ENCODE measurements at places on chromosomes 16 and 17.

DNA sequence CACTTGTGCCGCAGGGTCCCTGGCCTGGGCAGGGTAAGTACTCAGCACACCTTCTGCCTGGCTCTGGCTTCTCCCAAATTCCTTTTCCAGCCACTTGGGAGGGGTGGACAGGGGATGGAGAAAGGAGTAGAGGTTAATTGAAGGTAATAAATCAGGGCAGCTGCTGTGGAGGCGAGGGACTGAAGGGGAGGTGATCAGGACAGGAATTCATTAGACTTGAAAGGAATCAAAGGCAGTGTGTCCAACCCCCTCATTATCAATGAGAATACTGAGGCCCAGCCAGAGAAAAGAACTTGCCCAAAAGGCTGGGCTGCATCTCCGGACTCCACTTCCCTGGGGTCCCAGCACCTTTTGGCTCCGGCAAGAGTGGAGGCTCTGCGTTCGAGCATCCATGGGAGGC is 2.4 kb downstream of the SOST start:
- DNase-seq: no peak

DNA sequence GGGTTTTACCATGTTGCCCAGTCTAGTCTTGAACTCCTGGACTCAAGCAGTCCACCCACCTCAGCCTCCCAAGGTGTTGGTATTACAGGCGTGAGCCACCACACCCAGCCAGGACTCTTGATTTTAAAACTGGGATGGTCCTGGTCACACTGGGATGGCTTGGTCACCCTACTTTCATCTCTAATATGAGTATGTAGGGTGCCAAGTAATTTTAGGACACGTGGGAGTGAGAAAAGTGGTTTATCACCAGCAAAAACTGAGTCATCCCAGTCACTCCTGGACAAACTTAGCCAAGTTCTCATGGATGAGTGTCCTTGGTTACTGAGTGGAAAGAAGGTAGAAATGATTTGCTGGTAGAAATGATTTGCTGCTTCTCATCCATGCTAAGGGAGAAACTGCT is 9.9 kb downstream of the CLEC19A start:
- no peak for DNase-seq

DNA sequence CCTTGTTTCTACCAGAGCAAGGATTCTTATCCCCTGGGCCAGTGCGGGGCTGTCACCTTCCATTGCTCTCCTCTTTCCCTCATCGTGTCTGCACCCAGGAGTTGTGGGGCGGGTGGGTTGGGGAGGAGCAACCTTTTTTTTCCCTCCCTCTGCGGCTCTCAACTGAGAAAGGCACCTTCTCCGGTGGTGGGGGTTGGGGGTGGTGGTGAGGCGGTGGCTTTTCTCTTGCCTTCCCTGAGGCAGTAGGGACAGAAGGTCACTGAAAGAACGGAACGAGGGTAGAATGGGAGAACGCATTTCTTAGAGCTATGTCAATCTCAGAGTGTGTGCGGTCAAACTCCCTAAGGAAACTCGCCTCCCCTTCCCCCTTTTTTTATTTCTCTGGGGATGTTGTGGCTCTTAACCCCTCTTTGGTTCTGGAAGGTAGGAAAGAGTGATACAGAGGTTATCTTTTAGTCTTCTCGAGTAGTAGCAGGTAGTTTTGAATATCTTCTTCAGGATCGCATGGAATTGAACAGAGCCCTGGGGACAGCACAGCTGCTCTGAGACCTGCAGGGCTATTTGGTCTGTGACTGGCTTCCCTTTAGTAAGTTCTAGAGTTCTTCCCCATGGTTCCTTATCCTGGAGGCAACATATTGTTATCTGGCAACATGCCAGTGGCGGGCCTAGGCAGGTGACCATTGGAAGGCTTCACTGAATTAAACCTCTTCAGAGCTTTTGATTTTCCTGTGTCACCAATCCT is 994 bp downstream of the CLTC start:
- no peak for DNase-seq

- DNase-seq: no peak
Measured at GRCh38 chr16:57297856-57298255, 13.4 kb upstream of the PLLP start.

GRCh38 chr16:48622456-48623303 is 12.7 kb upstream of the N4BP1 start:
- no peak for DNase-seq

Measured in AG04450 (cell line).